ENCODE measurements at places on chromosomes 6 and 20. TPM values are rescaled to one million over a fixed set of nuclear protein-coding genes. Genes with fewer than 3 reads are reported as not detected.

GRCh38 chr6:147201885-147202515 lies 2.2 kb upstream of the STXBP5 start:
- DNase-seq, result peak; percentile 45

DNA sequence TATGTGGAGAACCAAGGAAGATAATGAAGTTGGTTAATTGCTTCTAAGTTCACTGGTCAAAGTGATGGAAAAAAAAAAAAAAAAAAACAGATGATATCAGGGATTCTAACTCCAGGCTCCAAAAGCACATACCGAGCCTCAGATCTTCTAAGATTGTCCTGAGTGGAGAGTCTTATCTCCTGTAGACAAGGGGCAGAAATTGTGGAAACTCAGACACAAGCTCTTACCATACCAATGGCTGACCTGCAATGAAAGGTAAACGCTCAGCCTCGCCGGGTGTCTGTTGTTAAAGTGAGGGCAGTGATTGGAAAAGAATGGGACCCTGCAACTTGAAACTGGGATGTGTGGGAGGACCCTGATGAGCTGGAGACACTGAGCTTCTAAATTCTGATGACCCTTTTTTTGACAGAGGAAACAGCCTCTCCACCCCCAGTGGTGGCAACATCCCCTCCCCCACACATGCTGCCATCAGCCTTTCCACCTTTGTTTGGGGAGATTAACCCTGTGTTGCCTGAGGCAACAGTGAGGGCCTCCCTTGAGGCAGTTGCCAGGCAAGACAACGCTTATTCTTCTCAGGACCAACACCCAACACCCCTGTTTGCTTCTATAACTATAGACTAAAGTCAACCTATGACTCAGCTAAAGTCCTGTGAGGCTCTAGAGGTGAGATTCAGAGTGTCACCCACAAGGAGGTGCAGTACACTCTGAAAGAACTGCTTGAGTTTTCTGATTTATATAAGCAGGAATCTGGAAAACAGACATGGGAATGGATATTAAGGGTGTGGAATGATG lies 154.0 kb downstream of the THBS2 start:
- peak; percentile 63 for DNase-seq

GRCh38 chr6:28134716-28135115 lies 7.0 kb upstream of the ZKSCAN8 start:
- no peak for DNase-seq

DNA sequence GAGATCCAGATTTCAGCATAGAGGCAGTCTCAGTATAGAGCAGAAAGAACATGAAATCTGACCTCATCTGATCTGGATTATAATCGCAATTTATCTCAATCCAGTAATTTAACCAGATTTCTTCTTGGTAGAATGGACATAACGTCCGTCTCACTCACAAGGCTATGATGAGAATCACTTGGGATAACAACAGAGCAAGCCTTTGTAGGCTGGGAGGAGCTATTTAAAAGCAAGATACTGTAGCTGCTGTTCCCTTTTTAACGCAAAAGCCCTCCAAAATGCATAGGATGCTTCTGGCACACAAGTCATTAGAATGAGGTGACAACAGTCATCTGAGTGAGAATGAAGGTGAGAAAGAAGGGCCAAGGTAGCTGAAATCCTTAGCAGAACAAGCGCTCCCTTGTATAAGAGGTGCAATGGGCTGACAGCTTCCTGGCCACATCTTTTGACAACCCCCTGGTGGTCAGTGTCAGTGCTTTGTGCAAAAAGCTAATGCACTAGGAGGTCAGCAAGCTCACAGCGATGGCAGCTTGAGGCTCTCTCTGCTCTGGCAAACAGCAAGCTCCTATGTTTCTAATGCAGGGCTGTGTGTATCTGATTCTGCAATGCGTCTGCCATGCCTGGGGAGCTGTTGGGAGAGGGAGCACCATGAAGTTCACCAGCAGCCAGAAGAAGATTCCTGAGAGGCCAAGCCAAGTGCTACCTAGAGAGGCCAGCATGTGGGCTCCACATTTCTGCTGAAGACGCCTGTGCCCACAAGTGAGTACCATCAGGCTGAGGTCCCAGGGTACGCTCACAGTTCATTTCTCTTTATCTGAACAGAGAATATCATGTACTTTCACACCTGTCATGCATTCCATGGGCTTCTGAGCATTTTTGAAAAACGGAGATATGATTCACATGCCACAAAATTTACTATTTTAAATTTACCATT lies 16.2 kb downstream of the METTL24 start:
- no peak for DNase-seq

GRCh38 chr6:17012421-17013225 lies 89.2 kb upstream of the STMND1 start:
- DNase-seq, result peak; percentile 61

DNA sequence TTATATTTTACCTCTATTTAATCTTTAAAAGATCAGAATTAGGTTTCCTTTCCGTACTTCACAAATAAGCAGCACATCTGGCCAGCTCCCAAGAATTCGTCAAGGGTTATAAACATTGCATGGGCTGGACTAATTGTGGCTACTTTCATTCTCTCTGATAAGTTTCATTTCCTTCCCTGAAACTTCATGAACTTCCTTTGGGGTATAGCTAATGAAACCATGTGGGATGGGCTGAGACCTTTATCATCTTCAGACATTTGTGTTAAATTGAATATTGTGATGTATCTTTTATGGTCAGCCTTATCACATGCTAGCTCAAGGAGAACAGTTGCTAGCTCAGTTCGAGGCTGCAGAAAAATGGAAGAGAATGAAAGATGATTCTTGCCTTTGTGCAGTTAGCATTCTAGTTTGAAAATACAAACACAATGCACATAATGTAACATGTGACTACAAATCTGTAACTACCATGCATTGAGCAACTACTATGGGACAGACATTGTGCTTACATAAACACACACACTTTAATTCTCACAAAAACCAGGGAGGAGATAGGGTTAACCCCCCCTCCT lies 1.7 kb upstream of the GMPR start:
- peak; percentile 69 for DNase-seq

DNA sequence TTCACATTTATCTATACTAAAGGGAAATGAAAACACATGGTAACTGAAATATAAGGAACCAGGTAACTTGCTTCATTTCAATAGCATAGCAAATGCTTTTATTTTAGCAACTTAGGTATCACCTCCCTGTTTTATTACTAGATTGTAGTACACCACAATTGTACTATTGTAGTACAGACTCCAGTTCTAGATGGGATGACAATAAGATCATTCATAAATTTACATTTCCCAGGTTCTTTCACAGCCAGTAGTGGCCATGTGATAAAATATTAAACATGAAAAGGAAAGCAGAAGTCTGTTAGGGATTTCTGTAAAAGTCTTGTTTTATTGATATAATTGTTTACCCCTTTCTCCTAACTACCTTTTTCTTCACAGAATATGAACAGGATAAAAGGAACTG lies 97.2 kb downstream of the LMBRD1 start:
- no peak for DNase-seq

DNA sequence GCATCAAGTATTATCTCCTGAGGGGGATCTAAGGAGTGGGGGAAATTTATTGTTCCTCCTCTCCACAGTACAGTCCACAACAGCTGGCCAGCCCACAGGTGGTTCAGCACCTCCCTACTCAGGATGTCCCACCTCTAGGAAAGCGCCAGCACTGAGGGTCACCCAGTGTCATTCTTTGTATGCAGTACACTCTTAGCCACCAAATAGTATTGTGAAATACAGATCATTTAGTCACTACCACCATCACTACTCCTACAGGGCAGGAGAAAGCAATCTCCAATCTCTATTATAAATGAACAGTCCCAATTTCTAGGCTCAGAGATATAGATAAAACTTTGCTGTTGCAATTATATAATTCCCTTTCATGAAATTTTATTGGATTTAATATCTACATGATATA lies 6.3 kb upstream of the ZNF76 start:
- no peak for DNase-seq

- peak; percentile 61 for DNase-seq
These were observed 11.5 kb upstream of the TMC2 start for GRCh38 chr20:2524709-2525506.

DNA sequence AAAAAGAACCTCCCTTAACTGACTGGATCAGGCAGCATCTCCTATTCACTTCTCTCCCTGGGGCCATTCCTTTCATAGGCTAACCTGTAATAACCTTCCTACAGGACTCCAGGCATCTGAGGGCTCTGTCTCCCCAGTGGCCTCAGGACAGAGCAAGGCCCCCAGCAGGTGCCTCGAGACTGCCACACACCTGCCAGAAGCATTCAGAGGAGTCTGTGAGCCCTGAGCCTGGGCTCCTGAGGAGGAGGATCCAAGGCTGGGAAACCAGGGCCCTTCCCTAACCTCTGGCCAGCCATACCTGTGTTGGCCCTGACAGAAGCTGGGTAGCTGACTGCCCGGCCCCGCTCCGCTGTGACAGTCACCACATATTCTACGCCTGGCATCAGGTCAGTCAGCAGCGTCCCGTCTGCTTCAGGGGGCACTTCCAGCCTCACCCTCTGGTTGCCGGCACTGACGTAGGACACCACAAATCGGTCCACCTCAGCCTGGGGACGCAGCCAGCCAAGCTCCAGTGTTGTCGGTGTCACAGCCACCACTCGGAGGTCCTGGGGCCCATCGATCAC lies 20.6 kb downstream of the TNXB start:
- DNase-seq, result no peak

- peak; percentile 70 for DNase-seq
These were observed 622 bp downstream of the SS18L1 start for GRCh38 chr20:62143957-62144825.

DNA sequence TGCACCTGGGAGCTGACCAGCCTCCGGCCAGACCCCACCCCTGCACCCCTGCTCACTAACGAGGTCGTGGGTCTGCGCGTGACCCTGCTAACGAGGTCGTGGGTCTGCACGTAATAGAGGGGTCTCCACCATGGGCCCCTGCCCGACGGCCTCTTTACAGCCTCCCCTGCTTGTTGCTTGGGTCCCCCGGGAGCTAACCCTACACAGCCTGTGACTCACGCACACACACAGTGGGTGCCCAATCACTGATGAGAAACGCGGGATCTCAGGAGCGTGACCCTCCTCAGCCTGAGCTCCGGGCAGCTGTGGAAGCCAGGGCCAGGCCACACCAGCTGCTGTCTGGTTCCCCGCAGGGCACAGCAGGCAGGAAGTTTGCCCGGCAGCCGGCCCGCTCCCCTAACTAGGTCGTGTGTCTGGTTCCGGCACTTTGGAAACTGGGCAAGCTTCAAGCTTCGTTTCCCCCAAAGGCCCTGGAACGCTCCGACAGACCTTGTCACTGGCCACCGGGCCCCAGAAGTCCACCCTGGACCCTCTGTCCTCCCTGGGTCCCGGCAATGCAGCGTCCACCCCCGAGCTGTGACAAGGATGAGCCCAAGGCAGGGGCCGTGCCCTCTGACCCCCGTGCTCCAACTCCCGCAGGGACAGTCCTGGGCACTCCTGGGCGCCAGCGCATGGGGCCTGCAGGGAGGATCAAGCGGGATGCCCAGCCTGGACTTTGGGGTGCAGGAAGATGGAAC lies 767 bp downstream of the PTK6 start:
- no peak for DNase-seq

GRCh38 chr6:10398446-10399218 lies 16.2 kb downstream of the TFAP2A start:
- no peak for DNase-seq

GRCh38 chr6:69887714-69888345 lies 21.5 kb downstream of the COL19A1 start:
- DNase-seq, result no peak

DNA sequence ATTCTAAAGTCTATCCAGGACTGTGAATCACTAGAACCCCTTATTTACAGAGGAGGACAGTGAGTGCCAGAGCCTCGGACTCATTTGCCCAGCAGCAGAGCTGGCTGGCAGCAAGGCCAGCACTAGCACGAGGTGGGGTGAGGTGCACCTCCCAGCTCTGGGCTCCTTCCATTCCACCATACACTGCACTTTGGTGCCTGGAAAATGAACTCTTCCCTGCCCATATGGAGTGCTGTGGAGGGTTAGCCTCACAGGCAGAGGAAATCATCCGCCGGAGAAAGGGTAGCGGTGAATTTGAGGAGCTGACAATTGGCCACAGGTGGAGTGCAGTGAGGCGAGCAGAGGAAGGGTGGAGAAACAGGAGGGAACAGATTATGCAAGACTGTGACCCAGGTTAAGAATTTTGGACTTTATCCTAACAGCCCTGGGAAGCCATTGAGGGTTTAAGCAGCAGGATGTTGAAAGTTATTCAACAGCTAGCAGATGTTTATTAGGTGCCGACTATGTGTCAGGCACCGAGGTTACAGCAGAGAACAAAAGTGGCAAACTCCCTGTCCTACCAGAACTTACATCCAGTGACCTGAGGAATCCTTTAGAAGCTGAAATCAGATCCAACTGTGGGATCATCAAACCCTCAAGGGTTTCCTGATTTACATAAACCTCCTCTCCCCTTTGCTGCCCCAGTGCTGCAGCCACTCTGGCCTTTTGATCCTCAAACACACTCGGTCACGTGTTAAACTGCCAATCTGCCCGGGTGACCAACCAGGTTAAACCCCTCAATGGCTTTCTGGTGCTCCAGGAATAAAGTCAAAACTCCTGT lies 6.2 kb downstream of the TRIM26 start:
- peak; percentile 25 for DNase-seq

DNA sequence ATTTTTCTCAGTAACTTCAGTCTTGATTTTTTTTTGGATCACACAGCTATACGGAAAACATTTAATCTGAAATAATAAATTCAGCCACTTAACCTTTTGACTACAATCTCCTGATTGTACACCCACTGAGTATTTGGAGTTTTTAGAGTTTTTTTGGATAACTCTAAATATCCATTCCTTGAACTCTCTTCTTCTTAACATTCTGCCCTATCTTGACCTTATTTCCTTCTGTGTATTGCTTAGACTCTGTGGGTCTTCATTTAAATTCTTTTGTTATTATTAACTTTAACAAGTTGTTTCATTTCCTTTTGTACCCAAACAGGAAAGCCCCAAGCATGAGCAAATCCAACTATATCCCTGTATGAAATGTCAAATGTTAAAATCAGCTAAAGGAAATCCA lies 170.2 kb upstream of the PTCHD4 start:
- DNase-seq, result no peak

GRCh38 chr6:39143238-39143930 lies 28.4 kb upstream of the SAYSD1 start:
- peak; percentile 42 for DNase-seq

TREM2 gene
- total RNA-seq, result under 0.01 TPM

TBC1D32 gene
- total RNA-seq, result 21.0 TPM

NOTCH4 gene
- total RNA-seq, result 0.77 TPM

CD40 gene
- total RNA-seq, result 2.3 TPM

CDH22 gene
- total RNA-seq, result not detected

SOX12 gene
- 5.6 TPM for total RNA-seq

TPBG gene
- 24.9 TPM for total RNA-seq

TXNDC5 gene
- total RNA-seq, result 253 TPM

SSR1 gene
- 65.6 TPM for total RNA-seq

SLC29A1 gene
- 13.4 TPM for total RNA-seq

BMP5 gene
- total RNA-seq, result 1.0 TPM

UNC5CL gene
- 0.26 TPM for total RNA-seq

SLC22A2 gene
- total RNA-seq, result not detected

PPIL6 gene
- 8.5 TPM for total RNA-seq

OR2H2 gene
- total RNA-seq, result not detected

AP5S1 gene
- total RNA-seq, result 17.8 TPM

GPR6 gene
- total RNA-seq, result not detected

Measured in fibroblast of lung (primary cell).